ENCODE measurements at places on chromosomes 7 and 10.

GRCh38 chr10:66085906-66086305 lies 839.9 kb upstream of the LRRTM3 start:
- no peak for DNase-seq

DNA sequence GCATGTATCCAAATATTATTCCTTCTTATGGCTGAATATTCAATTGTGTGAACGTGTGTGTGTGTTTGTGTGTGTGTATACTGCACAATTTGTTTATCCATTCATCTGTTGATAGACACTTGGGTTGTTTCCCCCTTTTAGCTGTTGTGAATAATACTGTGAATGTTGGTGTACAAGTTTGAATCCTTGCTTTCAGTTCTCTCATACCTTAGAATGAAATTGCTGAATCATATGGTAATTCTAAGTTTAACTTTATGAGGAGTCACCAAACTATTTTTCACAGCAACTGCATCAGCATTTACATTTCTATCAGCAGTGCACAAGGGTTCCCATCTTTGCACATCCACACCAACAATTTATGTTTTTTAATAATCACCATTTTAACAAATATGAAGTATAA lies 86.9 kb upstream of the GATAD1 start:
- no peak for DNase-seq

DNA sequence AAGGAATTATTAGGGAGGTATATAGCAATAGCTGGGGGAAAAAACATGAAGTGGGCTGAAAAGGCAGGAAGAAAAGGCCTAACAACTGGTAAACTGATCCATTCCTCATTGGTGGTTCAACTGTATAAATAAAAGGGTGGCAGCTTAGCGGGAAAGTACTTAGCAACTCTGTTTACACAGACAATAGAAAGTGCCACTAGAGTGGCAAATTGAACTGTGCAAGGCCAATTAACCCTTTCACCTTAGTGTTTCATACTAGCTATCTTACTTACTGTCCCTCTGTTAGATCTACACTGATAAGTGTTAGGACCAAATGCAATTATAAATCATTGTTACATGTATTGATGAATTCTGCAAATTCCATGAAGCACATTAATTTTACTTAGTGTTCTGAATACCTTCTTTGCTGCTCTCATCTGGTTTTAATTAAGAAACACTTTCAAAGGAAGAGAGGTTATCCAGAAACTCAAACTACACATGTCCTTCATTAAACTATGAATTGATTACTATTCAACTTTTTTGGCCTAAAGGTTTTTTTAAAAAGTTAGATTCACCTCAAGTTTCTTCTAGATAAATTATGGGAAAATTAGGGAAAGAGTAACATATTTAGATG lies 28.0 kb downstream of the DNAJC1 start:
- no peak for DNase-seq

DNA sequence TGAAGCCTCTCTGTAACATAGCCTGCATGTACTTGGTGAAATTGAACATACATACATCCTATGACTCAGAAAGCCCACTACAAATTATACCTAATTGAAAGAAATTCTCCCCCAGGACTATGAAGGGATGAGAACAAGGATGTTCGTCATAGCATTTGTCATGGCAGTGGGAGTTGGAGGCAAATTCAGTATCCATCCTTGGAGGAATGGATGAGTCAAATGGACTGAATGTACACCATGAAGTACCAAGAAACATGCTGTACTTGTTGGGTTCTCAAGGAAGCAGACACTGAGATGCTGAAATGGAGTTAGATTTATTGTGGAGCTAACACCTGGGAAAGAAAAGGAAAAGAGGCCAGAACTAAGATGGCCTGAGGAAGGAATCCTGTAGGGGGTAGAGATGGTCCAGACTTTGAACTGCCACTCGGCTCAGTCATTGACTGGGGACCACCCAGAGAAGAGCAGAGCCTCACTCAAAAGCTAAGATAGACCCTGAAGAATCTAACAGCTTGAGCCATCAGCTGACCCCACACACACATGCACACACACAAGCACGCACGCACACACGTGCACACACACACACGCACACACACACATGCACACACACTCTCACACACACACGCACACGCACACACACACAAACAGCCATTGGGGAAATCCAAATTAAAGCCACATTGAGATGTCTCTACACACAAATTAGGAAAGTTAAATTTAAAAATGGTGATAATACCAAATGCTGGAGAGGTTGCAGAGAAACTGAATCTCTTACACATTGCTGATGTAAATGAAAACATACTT lies 22.3 kb downstream of the AOC1 start:
- no peak for DNase-seq

- DNase-seq = no peak
Measured at GRCh38 chr7:1608318-1608717, 38.5 kb upstream of the PSMG3 start.
